Fibroblast of mammary gland (primary cell): ENCODE measurements at places on chromosomes 5 and 9.

- no peak for DNase-seq
These were observed 20.8 kb downstream of the AMBP start for GRCh38 chr9:114057161-114057885.

DNA sequence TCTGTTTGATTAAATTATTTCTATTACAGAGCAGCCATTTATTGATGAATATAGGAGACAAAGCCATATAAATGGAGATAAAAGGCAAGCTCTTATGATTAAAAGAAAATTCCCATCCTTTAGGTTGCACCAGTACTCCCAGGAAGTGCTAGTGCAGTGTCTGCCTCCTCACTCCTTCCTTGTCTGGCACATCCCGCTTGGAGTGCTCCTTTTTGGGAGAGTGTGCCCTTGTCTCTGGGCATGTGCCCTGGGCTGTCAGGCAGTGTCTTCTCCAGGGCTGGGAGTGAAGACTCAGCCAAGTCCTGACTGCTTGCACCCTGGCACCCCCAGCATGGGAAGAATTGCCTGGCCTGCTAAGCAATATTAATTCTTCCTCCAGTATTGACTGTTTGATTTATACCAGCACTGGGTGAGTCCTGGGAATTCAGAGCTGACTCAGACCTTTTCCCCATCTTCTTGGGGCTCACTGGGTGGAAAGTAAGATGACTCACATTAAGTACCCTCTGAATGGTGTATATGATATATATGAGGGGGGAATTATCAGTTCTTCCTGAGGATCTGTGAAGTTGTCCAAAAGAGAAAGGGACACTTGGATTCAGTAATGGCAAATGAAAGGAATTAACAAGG, 62.1 kb downstream of the ZSWIM6 start:
- peak; percentile 76 for DNase-seq

DNA sequence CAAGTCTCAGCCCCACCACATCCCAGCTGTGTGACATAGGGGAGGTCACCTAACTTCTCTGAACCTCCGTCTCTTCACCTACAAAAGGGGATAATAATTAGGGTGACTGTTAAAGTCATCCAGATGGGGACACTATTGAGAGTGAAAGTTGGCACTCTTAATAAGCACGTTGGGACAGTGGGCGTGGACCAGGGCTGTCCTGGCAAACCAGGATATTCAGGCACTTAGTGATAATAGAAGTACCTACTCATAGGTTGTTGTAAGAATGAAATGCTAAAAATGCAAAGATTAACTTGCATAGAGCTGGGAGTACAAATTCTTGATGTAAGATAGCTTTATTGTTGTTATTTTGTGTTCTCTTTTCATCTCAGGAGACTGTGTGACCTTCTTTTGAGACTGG, 177.9 kb downstream of the MELK start:
- DNase-seq, result no peak

DNA sequence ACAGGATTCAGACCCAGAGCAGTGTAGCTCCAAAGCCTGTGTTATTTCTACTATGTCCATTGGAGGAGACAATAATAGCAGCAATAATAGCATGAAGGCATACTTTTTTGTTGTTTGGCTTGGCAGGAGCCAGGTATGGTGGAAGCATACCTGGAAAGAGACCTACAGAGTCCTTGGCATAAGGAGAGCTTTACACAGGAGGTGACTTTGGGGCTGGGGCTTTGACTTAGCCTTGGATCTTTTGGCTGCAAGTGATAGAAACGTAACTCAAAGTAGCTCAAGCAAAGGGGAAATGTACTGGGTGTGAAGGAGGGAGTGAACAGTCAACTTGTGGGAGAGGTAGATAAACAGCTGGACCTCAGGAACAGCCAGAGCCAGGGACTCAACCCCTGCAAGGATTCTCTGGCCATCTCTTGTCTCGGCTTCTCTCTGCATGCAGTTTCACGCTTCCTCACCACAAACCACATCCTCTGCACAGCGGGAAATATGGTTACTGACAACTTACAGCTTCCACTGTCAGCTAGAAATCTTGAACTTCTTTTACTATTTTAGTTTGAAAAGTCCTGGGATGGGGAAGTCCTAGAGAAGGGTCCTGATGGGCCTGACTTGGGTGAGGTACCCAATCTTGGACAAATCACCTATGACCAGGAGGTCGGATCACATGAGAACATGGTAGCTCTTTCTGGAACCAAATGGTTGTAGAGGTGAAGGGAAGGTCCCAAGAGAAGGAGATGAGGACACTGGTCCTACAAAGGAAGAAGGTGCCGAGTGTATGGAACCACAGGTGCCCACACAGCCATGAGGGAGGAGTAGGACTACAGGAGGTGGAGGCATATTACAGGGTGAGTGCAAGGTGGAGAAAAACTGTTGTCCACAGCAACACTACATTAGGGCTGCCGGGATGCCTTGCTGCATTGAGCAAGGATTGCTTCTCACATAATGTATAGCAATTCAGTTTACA, 47.0 kb upstream of the TGFBR1 start:
- peak; percentile 78 for DNase-seq

DNA sequence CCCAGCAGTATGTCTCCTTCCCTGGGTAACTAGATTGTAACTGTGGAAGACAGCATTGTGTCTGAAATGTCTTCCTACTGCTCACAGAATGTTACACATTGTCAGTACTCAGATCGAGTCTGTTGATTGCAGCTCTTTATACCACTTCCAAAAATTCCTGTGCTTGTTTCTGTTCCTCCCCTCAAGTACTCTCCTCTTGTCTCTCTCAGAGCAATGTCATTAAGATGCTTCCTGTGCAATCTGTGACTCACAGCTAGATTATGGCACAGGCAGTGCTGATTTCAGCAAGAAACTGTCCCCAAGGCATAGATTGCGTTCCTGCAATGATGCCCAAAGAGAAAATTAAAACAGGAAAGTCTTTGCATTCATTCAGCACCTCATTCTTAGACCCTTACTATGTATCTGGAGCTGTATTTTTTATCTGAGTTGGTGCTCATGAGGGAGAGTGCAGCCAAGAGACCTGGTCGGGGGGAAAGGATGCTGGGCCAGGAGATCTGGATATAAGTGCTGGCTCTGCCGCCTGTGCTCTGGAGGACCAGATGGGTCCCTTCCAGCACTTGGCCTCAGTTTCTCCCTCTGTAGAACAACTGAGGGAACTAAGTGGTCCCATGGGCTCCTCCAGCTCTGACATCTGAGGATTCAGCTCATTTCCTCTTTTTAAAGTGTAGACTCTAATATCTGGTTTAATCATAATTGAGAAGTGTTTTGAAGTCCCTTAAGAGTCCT, 40.8 kb upstream of the GNPDA1 start:
- peak; percentile 80 for DNase-seq

DNA sequence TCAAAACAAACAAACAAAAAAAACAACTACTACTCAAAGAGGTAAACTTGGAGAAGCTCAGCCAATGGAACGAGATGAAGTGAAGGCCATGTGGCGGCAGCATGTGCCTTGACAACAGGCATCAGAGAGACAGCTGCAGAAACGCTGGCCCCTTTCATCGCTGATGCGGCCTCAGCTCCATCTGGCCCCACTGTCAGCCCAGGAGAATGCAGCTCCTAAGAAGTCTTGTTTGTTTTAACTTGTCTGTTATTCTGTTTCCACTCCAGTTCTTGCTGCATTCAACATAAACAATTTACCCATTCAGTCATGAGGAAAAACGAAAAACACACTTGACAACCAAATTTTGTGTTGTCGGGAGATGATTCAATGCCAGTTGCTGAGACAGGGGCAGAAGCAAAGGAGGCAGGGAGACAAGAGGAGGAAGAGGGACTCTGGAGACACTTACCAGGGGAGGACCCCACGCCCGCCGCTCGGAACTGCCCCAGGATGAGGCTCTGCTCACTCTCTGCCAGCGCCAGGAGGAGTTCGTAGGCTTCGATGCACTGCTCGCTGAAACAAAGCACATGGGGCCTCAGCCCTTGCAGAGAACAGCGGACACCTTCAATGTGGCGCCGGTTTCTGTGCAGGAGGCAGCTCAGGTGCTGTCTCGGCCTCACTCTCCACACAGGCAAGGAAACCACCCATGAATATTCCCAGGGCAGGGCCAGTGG, 91.2 kb downstream of the DCP2 start:
- no peak for DNase-seq

GRCh38 chr9:1469996-1470395, 419.8 kb downstream of the DMRT2 start:
- no peak for DNase-seq

GRCh38 chr5:118486647-118487225, 501.6 kb downstream of the DTWD2 start:
- DNase-seq, result no peak

DNA sequence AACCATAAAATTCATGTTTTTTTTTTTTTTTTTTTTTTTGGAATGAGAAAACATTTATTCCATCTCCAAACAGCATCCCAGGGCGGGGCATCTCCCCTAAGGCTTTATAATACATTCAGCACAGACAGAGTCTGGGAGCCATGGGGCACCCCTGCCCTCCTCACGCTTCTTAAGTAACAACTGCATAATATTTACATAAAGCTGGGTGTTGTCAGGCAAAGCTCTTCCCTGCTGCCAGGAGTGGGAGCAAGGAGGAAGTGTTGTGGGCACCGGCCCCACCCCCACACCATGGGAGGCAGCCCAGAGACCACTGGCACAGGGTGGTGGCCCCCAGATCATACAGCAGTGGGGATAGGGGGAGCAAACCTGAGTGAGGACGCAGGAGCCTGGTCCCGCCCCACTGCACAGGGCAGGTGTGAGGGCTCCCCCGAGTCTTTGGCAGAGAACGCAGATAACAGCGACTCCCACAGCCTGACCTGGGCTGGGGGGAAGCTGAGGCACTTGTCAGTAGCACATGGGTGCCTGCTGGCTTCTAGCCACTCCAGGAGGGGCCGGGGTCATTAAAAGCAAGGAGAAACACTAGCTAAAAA, 86.1 kb upstream of the CEP78 start:
- no peak for DNase-seq

DNA sequence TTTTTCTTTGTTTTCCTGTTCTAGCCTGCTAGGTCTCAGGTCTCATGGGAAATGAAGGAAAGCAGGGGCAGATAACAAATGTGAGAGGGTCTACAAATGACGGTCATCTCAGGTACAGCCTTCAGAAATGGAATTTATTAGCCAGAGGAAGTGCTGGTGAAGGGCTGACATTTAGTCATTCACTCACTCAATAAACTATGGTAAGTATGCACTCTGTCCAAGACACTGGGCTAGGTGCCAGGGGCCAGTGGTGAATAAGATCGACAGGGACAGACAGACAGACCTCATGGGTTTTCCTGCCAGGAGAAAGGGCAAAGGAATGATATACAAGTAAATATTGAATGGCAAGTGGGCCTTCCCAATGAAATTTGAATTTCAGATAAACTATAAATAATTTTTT, 6.3 kb downstream of the PDE6A start:
- peak; percentile 74 for DNase-seq

DNA sequence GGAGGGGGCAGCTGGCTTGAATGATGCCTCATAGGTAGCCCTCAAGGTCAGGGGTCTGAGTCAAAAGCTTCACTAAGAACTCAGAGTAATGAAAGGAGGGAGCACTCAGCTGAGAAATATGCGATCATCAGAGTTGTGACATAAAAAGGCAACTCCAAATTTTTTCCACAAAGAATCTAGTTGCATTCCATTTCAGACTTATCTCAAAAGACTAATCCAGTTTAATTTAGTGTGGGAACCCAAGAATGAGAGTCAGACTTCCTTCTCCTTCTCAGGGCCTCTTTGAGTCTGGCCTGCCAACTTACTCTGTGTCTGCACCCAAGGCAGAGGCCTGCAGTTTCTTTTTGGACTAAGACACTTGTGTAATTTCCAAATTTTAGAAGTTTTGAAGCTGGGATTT, 34.7 kb downstream of the GABRP start:
- no peak for DNase-seq

DNA sequence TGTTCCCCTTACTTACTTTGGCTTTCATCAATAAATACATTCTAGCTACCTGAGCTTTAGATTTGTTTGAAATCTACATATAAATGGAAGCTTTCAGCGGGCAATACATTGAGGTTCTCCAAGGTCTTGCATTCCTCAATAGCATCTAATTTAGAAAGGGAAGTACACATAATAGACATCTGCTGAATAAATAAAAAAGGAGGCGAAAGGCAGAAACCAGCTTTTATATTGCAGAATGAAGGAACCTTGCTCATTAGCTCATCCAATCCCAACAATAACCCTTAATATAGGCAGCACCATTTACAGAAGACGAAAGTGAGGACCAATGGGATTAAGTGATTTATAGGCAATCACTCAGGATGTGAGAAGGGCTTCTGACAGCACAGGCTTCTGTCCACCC, 147.5 kb downstream of the MPDZ start:
- DNase-seq, result no peak

DNA sequence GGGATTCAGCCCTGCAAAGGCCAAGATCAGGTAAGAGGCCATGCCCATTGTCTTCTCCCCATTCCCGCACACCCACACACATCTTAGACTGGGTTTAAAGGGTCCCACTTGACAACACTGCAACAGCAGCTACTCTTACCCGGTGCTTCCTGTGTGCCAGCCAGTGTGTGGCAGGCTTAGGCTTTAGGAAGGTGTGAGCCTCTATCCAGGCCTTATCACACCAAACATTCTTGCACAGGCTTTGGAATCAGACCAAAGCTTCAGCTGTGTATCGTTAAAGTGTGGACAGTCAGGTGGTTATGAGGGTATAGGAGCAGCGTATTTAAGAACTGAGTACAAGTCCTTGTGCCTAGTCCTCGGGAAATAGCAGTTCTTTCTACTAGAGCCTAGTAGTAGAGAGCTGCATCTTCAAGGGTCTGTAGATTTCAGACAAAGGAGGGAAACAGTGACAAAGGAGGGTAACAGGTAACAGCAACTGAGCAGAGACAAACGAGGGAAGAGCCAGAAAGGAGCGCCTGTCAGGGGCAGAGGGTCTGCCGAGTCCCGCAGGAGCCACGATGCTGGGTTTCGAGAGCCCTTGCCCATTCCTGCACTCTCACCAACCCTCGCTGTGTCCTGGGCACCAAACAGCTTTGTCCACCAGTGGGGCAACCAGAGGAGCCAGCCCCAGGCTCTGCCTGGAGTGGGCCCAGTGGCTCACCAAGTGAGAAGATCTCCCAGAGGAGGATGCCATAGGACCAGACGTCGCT, 30.9 kb downstream of the CSF1R start:
- no peak for DNase-seq

GRCh38 chr5:39415201-39415600, 9.6 kb downstream of the DAB2 start:
- DNase-seq, result no peak

DNA sequence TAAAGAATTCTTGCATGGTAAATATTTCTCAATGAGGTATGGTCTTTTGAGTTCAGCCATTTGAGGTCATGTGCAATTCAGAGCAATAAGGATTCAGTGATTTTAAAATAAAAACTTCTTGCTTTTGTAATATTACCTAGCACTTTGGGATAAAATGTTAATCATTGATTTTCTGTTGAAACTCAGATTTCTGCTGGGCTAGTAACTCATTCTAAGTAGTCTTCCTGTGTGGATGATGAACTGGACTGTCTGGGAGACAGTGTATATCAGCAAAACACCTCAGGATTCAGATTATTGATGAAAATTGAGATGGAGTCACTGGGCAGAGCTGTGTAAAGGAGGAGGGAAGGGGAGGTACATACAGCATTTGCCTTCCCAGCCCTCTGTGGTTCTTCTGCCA, 10.8 kb upstream of the PSAT1 start:
- DNase-seq, result no peak

GRCh38 chr5:42487077-42487476, 63.8 kb downstream of the GHR start:
- DNase-seq, result peak; percentile 8
